ENCODE measurements at places on chromosomes 4 and X.

- no peak for DNase-seq
Measured at GRCh38 chr4:73376251-73376650, 27.8 kb upstream of the ALB start.

- no peak for DNase-seq
Measured at GRCh38 chr4:4849106-4849505, 10.4 kb upstream of the MSX1 start.

DNA sequence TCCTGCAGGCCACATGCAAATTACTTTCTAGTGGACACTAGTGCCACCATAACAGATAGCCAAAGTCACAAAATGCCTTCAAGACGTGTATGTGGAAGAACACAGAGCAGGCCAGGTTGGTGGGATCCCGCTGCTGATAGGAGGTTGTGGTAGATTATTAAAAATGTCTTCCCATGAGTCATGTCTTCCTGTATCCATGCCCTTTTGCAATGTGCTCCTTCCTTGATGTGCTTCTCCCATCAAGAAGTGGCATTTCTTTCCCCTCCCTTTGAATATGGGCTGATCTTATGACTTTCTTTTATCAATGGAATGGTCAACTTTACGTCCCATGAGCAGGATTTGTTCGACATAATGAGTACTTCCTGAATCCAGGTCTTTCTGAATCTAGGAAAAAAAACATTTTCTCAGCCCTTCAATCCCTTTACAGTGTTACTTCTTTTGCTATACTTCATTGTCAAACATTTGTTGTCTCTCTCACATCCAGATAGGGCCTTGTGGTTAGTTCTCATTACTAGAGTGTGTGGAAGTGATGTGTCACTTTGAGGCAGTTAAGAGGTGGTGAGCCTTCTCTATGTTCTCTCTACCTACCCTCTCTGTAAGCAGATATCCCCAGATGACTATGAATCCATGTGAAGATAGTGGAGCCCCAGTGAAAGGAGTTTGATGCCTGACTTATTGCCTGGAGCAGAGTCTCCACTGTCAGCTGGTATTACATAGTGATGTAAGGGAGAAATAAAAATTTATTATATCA, 519.2 kb upstream of the DIPK2B start:
- DNase-seq: no peak

DNA sequence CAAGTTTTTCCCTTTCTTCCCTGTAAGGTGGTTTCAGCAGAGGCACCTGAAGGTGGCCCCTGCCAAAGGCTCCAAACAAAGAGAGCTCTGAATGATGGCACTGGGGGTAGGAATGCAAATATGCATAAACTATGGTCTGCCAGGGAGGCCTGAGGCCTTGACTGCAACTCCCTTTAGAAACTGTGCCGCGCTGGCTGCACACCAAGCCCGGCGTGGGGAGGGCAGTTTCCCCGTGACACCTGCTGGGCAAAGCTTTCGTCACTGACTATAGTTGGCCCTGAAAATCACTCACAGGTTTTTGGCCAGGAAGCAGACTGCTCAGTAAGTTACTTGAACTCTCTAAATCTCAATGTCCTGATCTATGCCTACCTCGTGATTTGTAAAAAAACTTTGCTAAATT, 97.8 kb upstream of the ATOH1 start:
- no peak for DNase-seq

Data from kidney (tissue), 22 donors.